ENCODE measurements at places on chromosomes 2 and 18.

DNA sequence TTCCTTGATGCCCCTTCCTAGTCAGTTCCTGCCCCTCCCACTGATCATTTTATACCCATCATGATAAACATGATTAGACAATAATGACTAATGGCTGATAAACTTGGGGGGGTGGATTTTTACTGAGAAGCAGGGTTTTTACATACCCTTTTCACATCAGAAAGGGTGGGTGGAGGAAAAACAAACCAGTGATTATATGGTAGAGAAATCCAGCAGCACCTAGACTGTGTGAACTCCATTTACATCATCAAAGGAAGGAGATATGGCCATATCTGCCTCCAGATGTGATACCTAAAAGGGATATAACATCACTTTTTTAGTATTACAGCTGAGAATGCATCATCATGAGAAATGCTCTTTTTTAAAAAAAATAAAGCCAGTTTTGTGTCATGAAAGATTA lies 89.9 kb downstream of the ANKRD12 start:
- no peak for DNase-seq

- no peak for DNase-seq
These were observed 98.7 kb upstream of the MGAT5 start for GRCh38 chr2:134155134-134155533.

DNA sequence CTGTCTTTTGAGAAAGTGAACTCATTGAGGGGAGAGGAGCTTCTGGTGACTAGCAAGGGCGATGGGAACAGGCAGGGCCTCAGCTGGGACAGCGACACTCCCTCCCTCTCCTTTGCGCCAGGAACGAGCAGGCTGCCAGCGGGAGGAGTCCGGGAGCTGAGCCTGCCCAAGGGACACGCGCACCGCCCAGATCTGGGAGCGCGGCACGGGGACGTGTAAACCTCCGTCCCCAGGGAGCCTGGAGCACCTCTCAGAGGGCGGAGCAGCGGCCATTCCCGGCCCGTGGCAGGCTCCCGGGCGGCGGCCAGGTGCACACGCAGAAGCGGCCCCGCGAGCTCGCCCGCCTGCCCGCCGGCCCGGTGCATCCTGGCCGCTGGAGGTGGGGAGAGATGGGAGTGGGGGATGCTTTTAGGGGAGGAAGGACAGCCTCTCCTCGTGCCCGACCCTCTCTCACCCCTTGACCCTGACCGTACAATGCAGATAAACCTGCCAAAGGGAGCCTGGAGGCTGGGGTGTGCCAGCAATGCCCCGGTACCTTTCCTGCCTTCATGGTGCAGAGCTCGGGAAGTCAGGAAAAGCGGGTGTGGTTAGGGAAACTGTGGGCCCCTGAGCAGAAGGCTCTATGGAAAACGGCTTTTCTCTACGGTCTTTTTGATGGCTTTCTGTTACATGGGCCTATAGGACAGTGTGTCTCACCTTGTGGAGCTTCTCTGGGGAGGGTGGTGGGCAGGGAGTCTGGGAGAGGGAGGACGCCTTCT lies 2.2 kb downstream of the AQP4 start:
- DNase-seq, result peak; percentile 87

- DNase-seq, result no peak
These were observed 114.0 kb downstream of the KLHL29 start for GRCh38 chr2:23498943-23499342.

DNA sequence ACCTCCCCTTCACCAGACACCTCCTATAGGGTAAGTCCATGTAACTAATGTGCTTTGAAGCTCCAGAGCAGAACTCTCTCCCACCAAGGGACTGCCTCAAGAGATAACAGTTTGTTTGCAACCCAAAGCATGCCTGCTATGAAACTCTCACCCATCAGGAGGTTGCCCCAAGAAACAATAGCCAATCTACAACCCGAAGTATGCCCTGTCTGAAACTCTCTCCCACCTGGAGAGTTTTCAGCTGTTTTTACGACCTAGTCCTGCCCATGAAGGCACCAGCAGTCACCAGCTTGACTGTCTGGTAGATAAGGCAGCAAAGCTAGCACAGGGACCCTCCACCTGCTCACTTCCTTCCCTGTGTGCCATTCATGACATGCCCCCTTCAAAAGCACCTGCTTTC lies 533.9 kb upstream of the CRIM1 start:
- DNase-seq, result no peak

All from NCI-H1105 treated with DMSO at 0.1 percent for 48 hours (cell line).